ENCODE measurements at places on chromosomes 1 and 21.
A peak's percentile ranks its signal among the peaks of the same experiment; 100 is the strongest.

DNA sequence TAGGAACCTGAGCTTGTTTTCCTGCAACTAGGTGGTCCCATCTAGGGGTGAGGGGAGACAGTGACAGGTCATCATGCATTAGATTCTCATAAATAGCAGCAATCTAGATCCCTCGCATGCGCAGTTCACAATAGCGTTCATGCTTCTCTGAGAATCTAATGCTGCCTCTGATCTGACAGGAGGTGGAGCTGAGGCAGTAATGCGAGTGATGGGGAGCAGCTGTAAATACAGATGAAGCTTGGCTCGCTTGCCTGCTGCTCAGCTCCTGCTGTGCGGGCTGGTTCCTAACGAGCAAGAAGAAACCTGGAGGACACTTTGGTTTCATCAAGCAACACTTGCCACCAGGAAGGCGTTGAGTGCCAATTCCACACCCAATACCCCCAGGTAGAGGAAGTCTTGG lies 95.1 kb upstream of the OLIG2 start:
- DNase-seq, result no peak

DNA sequence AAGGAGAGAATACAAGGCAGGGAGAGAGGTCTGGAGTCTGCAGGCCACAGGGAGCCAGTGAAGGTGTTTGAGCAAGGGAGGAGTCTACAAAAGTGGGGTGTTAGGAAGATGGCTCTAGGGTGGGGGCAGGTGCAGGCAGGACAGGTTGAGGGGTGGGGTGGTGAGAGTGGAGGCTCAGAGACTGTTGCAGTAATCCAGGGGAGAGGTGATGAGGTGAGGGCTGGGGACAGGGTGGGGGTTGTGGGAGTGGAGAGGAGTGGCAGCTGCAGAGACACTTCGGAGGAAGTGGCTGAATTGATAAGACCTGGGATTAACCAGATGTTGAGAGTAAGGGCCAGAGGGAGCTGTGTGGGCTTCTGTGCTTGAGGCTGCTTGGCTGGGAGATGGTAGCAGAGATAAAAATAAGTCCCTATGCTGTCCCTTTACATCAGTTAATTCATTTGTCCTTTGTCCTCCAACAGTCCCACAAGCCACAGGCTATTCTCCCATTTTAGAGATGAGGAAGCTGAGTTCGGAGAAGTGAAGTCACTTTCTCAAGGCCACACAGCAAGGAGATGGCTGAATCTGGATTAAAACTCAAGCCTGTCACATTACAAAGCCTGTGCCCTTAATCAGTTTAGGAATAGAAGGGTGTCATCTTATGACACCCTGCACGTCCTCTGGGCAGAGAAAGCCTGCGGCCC lies 54.8 kb upstream of the SYNC start:
- no peak for DNase-seq

- DNase-seq, result no peak
These were observed 374.9 kb upstream of the BRINP3 start for GRCh38 chr1:190852611-190853010.

GRCh38 chr1:200969726-200970561 lies 53.6 kb downstream of the KIF21B start:
- no peak for DNase-seq

GRCh38 chr1:118077331-118078045 lies 107.5 kb downstream of the SPAG17 start:
- peak; percentile 8 for DNase-seq

DNA sequence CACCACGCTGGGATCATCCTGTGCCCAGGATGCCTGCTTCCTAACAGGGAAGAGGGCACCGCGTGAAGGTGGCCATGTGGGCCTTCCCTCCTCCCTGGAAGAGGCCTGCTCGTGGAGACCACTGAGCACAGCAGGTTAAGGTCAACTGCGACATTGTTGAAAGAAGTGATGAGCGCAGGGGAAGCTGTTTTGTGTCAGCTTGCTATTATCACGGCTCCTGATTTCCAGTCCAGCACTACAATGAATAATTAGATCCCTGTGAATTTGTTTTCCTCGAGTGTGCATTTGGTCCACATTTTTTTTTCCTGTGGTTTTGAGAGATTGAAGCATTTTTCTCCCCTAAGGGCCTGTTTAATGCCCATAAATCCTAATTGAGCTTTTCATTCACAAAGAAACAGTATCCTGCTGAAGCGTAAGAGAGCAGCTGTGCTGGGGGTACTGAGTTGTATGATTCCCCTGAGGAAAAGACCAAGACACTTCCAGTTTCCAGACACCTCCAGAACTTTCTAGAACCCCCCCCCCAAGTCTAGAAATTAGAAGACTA lies 204.9 kb downstream of the KCNJ6 start:
- peak; percentile 12 for DNase-seq

DNA sequence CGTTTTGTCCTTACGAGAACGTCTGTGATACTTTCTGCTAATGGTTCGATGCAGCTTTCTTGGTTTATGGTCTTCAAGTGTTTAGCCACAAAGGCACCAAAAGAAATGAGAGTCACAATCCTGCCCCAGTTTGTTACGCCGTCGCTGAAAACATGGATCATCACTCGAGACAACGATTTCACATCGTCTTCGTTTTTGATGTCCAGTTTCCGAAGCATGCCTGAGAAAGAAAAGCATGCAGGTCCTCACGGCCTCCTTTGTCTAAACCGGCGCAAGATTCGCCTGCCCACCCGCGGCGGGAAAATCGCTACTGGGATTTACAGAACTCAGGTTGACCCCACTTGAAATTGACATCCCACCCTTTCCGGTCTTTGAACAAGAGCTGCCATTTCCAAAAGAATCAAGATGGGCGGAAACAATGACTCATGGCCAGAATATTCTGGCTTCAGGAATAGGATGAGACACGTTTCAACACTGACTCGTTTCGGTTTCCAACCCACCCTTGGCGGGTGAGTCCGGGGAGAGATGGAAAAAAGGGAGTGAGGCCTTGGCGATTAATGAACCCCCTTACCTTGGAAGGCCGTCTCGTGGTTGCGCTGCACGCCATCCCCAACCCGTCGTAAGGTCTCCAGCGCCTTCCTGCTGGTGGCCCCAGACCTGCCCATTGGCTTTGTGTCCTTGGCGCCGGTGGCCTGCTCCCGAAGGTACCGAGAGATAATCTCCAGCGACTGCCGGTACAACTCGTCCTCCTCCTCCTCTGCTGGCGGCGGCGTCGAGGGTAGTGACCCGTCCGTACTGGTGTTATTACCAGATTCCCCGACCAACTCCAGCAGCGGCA lies 919 bp downstream of the MCL1 start:
- DNase-seq, result peak; percentile 68

GRCh38 chr1:181159451-181160140 lies 71.1 kb downstream of the IER5 start:
- no peak for DNase-seq

- no peak for DNase-seq
These were observed 73.1 kb downstream of the PRKAB2 start for GRCh38 chr1:147099192-147099591.

- no peak for DNase-seq
These were observed 326.4 kb upstream of the ADAMTS5 start for GRCh38 chr21:27293239-27293638.

GRCh38 chr1:112686835-112687234 lies 12.4 kb downstream of the MOV10 start:
- DNase-seq, result no peak

- no peak for DNase-seq
These were observed 7.3 kb upstream of the FAM78B start for GRCh38 chr1:166174108-166174507.

DNA sequence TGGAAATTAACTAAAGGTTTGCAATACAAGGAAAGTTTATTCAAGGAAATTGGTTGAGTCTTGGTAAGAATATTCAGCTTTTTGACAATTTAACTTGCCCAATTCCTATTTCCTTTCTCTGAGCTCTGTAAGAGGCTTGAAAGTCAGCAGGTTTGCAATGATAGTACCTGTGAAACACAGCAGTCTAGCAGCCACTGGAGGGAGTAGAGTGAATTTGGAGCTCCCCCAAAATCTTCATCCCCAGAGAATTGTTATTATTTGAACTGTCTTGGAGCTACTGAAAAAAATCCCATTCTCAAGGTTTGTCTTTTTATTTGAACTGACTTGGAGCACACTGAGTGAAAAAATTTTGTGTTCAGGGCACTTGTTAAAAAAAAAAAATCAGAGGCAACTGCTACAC lies 654.2 kb upstream of the PKN2 start:
- DNase-seq, result no peak

- no peak for DNase-seq
These were observed 6.3 kb downstream of the OBSCN start for GRCh38 chr1:228213917-228214808.

GRCh38 chr1:7409278-7409677 lies 361.8 kb upstream of the VAMP3 start:
- DNase-seq, result no peak

DNA sequence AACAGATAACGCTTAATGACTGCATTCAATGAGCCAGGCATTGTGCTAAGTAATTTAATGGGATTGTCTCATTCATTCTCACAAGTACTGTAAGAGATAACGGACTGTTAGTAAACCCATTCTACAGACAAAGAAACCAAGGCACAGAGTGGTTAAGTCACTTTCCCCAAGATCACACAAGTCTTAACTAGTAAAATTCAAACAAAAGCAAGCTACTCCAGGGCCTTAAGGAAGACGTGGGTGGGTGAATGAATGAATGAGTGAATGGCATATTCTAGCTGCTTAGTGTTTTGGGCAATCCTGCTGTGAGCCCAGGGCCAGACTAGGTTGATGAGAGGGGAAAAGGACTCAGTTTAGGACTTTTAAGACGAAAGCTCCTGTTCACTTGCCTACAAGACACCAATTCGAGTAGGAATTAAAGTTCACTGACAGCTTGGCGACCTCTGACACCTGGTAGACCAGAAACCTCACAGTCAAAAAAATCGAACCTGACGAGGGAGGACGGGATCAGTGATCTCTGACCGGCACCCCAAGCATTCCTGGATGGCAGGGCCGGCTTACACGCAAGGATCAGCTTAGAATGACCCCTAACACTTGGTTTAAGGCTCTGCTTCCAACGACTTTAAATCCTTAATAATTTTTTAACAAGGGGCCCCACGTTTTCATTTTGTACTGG lies 557 bp downstream of the EMC1 start:
- no peak for DNase-seq

DNA sequence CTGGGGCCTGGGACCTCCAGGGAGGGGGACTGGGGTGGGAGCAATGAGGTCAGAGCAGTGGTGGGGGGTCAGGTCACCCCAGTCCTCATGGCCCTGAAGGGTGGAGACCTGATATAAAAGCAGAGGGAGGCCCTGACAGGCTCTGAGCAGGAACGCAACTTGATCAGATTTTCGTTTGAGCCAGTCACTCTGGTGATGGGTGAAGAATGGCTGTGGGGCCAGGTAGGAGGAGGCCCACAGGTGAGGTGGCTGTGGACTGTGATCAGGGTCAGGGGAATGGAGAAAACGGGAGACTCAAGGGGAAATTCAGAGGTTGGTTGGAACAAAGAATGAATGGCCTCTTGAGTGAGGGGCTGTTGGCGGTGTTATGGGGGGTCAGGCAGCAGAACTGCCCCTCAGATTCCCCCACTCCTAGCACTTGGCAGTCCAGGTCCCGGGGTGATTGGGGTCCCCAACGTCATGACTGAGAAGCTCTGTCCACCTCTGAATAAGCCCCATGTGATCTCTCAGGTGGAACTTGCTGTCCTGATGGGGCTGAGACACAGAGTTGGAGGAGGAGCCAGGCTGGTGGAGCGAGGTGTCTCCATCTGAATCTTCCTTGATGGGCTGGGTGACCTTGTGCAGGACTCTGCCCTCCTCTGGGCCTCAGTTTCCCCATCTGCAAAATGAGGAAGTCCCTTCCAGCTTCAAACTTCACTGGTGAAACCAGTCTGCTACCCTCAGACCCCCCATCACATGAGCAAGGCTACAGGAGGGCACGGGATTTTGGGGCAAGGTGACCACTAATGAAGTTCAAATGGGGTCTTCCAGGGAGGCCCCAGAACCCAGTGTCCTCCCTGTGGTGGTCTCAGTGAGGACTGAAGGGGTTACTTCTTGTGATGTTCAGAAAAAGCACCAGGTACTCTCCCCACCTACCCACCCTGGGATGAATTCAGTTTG lies 683.0 kb downstream of the MATN1 start:
- no peak for DNase-seq

DNA sequence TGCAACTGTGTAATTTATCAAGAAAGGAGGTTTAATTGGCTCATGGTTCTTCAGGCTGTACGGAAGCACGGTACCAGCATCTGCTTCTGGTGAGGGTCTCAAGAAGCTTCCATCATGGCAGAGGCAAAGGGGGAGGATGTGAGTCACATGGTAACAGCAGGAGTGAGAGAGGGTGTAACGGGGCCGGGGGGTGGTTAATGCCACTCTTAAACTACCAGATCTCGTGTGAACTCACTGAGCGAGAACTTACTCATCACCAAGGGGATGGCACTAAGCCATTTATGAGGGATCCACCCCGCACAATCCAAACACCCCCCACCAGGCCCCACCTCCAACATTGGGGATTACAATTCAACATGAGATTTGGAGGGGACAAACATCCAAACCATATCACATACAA lies 21.0 kb upstream of the IFFO2 start:
- DNase-seq, result no peak

DNA sequence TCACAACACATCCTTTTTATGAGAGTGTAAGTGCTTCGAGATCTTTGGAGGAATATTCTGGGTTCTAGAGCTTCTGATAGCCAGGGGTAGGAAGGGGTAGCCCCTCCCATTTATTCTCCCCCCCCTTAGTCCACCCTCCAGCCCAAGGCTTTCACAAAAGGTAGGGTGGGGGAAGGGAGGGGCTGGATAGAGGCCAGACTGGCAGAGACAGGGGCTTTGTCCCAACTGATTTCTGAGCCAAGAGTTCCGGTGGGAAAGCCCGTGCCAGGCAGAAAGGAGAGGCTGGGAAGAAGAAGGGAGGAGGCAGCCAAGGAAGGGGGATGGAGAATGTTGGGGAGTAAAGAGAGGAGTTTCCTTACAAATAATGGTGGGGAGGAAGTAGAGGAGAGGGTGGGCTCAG lies 3.1 kb downstream of the BCAN start:
- no peak for DNase-seq

- no peak for DNase-seq
These were observed 22.1 kb upstream of the IL19 start for GRCh38 chr1:206748348-206749030.

GRCh38 chr1:168653567-168653966 lies 75.4 kb downstream of the DPT start:
- no peak for DNase-seq

GRCh38 chr1:230391776-230392535 lies 34.2 kb downstream of the PGBD5 start:
- no peak for DNase-seq

- DNase-seq, result no peak
These were observed 31.4 kb upstream of the LYST start for GRCh38 chr1:235898126-235898525.

DNA sequence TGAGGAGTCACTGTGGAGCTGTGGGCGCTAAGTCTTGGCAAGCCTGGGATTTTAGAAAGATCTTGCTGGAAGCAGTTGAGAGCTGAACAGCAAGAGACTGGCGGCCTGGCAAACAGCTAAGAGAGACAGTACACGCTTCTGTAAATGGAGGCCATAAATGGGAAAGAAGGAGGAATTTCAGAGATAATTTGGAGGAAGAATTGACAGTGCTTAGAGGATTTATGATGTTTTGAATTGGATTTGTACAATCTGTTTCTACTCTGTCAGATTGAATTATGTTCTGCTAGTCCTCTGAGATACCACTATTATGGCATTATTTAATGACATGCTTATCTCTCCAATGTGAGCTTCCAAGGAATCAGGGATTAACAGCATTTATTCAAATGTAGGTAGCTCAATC lies 50.1 kb downstream of the ABCA4 start:
- DNase-seq, result no peak

All from right kidney (tissue), 9 donors.